Right cardiac atrium (tissue), 5 donors: ENCODE measurements at places on chromosomes 2 and 18.

GRCh38 chr2:172599947-172600346, 44.1 kb downstream of the PDK1 start:
- no peak for DNase-seq

GRCh38 chr2:50571278-50571677, 460.7 kb downstream of the NRXN1 start:
- no peak for DNase-seq

- no peak for DNase-seq
These were observed 158.8 kb downstream of the BAZ2B start for GRCh38 chr2:159457589-159457988.

DNA sequence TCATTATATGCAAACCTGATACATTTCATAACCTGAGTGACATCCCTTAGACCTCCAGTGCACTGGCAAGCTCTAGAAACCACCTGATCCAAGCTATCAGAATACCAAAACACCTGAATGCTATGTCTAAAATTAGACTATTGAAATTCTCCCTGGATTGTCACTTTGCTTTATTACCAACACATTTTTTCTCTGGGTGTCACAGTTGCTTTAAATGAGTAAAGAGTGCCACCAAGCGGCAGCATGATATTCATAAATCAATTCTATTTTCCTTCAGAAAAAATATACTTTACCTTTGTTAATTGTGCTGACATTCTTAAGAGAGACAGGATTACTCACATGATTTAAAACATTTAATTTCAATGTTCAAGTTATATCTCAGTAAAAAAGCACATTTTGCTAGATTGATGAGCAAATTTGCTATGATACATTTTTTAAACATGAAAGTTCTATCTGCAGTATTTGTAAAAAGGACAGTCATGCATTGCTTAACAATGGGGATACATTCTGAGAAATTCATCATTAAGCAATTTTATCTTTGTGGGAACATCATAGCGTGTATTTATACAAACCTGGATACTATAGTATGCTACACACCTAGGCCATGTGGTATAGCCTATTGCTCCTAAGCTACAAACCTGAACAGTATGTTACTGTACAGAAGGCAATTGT, 338.4 kb upstream of the SLC39A10 start:
- DNase-seq, result peak; percentile 11

GRCh38 chr18:52582516-52582915, 242.5 kb downstream of the DCC start:
- no peak for DNase-seq

GRCh38 chr2:10940596-10940995, 28.9 kb downstream of the KCNF1 start:
- no peak for DNase-seq

DNA sequence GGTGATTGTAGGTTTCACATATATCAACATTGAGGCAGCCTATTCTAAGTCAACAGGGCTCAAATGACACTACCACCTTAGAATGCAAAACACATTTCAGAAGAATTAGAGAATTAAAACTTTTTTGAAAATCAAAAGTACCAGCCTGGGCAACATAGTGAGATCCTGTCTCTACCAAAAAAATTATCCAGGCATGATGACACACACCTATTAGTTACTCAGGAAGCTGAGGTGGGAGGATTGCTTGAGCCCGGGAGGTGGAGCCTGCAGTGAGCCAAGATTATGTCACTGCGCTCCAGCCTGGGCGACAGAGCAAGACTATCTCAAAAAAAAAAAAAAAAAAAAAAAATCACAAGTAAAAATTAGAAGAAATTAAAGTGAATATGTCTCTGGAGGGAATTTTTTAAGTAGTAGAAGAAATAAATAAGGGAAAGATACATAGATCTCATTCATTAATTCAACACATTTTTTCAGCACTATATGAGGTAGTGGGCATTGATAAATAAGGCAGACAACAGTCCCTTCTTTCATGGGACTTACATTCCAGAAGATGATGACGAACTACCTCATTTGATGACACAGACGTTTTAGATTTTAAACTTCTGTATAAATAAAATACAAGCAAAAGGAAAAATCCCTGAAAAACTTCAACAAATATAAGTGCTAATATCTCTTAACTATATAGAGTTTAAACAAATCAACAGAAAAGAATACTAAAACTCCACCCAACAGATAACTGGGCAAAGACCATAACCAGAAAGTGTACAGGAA, 42.3 kb downstream of the STPG4 start:
- no peak for DNase-seq

DNA sequence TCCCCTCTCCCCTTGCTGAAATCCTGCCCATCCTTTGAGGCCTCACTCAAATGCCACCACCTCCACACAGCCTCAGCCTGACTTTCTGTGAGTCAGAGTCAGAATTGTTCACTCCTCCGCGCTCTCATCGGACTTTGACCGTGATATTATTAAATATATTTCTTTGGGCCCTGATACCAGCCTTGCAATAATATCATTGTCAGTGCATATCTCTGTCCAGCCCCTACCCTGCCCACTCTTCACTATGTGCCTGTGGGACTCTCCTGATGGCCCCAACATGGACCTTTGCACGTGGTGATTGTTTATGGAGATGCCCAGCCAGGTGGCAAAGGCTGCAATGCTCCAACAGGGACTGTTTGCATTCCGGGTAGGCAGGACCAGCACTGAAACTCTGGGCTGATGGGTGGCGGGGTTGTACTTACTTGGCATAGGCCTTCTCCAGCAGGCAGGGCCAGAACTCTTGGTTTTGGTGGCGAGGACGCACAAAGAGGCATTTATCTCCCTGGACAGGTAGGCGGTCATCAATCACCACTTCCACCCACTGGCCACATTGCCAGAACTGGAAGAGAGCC, 37.3 kb downstream of the CAPN13 start:
- DNase-seq, result no peak

DNA sequence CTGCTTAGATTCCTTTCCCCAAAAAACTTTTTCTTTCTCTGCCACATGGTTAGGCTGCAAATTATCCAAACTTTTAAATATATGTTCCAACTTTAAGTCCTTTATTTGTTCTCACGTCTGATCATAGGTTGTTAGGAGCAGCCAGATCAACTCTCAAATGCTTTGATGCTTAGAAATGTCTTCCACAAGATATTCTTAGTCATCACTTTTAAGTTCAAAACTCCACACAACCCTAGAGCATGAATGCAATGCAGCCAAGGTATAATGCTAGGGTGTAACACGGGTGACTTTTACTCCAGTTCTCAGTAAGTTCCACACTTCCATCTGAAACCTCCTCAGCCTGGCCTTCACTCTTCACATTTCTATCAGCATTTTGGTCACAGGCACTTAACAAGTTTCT, 987.5 kb downstream of the DCDC2C start:
- no peak for DNase-seq

- DNase-seq, result no peak
These were observed 46.3 kb upstream of the GBX2 start for GRCh38 chr2:236214376-236214995.

DNA sequence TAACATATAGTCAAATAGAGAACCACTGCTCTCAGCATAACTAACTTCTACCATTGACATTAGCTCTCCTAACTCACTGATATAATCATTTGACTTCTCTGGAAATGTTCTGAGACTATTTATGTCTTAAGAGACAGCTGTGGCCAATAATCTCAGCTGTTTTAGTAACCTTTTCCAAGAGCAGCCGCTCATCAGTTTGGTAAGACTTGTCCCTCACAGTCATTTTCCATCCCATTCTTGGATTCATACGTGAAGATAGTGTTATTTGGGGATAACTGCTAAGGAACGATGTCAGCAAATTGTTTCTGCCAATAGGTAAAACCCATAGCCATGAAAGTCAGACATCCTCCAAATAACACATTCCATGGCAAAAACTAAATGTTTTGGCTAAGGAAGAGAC, 127.8 kb downstream of the LNPK start:
- DNase-seq, result no peak

DNA sequence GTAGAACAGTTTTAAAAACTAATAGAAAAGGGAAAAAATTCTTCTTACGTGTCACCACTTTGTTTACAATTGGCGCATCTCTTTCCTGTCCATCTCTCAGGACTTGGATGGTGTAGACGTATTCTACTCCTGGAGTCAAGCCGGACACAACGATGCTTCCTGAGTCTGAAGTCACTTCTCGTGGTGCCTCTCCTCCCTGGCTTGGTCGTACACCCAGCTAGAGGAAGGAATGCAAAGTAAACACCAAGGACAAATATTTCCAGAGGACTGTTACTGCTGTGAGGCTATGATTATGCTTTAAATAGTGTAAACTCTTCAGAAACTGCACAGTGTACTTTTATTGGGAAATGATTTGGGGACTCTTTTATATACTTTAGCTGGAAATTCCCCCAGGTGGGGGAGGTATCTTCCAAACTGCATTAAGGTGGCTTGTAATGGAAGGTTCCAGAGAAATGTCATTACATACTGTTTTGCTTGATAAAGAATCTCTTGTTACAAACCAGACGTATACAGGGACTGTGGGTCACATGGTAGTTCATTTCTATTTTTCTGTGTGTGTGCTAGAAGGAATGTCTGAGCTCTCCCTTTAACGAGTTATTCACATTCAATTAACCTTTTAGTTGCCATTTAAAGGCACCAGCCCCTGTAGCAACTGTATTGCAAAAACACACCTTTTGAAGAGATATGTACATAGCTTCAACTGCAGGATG, 38.1 kb downstream of the FN1 start:
- DNase-seq, result no peak

DNA sequence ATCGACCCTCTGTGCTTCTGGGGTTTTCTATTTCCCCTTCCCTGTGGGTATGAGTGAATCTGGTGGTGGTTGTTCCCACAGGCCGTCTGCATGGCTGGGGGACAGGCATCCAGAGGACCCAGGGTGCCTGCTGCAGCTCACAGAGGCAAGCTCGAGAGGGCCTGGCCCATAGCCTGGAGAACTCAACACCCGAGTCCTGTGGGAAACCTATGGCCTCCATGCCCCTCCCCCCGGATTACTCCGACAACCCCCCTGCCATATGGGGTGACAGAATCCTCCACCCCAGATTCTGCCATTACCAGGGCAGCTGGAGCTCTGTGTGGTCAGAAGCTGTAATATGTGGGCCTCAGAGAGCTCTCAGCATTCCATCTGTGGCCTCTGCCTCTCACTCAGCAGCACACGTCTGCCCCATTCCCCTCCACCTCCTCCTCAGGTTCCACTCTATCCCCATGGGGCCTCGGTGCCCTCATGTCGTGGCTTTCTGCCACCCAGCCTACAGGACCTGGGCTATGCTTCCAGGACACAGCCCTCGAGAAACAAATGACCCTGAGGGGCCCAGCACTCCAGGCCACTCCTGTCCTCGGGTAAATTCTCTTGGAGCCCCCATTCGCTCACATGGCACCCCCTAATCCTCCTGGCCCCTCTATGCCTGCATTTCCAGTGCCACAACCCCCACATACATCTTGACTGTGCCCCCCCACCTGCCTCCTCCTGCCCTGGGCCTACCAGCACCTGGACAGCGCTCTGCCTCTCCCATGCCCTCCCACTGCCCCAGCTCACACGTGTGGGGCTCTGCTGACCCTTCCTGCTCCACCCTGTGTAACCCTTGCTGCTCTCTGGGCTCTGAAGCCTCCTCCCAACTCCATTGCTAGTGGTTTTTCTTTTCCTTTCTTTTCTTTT, 3.6 kb downstream of the MZT2A start:
- DNase-seq, result no peak

GRCh38 chr2:56009758-56010458, 86.3 kb upstream of the EFEMP1 start:
- no peak for DNase-seq

DNA sequence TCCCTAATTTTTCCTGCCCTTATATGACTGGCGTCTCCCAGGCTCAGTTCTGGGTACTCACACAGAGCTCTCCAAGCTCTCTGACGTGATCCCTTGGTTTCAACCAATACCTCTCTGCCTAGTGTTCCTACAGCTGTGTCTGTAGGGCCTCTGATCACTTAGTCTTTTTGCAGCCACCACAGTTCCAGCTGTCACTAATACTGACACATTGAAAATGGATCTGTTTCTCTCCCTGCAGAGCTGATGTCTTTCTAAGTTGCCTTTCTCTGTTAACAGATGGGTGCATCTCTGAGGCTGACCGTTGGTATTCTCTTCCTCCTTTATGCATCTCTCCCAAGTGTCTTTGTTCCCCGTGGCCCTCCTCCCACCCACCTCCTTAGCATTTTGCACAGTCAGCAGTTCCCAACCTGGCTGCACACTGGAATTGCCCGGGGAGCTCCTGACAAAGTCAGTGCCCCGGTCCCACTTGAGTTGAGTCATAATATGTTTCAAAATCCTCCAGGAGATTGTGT, 62.5 kb downstream of the CERS6 start:
- DNase-seq, result no peak

- no peak for DNase-seq
These were observed 124.8 kb downstream of the PXDN start for GRCh38 chr2:1619556-1619955.

GRCh38 chr18:40357536-40357935, 1597.5 kb upstream of the PIK3C3 start:
- no peak for DNase-seq

DNA sequence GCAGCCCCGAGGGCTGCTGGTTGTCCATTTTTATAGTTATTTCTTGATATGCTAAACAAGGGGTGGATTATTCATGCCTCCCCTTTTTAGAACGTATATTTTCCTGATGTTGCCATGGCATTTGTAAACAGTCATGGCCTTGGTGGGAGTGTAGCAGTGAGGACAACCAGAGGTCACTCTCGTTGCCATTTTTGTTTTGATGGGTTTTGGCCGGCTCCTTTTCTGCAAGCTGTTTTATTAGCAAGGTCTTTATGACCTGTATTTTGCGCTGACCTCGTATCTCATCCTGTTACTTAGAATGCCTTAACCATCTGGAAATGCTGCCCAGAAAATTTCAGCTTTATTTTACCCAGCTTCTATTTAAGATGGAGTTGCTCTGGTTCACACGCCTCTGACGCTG, 825.8 kb upstream of the CDH2 start:
- DNase-seq, result no peak

- no peak for DNase-seq
These were observed 169.0 kb downstream of the MYCN start for GRCh38 chr2:16109368-16109820.

GRCh38 chr18:48675912-48676311, 137.1 kb downstream of the CTIF start:
- no peak for DNase-seq

DNA sequence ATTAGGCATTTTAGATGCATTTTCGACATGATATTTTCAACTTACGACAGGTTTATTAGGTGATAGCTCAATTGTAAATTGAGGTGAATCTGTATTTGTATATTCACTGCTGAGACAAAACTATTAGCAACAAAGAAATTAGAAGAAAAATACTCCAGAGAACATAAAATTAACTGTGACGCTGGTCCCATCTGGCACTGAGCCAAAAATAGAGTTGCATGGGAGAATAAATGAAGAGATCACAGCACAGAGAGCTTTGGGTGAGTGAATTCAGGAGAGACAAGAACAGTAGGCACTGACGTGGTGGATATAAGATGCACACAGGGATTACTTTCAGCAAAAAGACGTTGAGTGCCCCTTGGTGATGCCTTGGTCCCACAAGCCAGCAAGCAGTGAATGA, 306.2 kb upstream of the RAB6C start:
- no peak for DNase-seq

DNA sequence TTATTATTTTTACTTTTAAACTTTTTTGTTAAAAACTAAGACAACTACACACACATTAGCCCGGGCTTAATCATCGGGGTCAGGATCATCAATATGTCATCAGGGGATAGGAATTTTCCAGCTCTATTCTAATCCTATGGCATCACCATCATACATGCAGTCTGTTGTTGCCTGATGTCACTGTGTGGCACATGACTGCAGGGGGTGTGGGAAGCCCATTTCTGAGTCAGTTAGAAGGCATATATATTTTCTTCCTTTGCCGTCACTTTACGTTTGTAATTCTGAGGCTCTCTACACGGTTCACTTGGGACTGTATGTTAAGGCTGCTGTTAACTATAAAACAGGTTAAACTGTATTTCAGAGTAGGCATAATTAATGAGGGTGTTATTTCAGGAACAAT, 144.4 kb upstream of the ITGA6 start:
- no peak for DNase-seq
